ENCODE measurements at places on chromosomes 6 and 20. TPM values are rescaled to one million over a fixed set of nuclear protein-coding genes. Genes with fewer than 3 reads are reported as not detected.

BTN1A1 gene
- total RNA-seq = not detected

RBM24 gene
- total RNA-seq = 0.32 TPM

SIRPD gene
- total RNA-seq = not detected

DNA sequence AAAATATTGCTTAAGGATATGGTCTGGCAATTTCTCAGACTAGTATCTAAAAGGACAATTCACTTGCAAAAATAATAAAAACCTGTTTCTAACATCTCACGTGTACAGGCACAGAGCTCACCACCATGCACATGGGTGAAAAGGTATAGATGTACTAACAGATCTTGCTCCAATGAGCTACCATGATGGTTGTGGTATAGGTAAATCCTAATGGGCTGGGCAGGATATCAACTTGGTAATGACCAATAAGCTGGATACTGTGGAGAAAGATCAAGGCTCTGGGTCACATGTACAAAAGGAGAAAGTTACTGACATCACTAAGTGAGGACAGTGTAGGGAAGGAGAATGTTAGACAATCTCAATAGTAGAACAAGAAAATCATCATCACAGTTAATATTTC is 111.0 kb upstream of the NUP153 start:
- no peak for ATAC-seq

DNA sequence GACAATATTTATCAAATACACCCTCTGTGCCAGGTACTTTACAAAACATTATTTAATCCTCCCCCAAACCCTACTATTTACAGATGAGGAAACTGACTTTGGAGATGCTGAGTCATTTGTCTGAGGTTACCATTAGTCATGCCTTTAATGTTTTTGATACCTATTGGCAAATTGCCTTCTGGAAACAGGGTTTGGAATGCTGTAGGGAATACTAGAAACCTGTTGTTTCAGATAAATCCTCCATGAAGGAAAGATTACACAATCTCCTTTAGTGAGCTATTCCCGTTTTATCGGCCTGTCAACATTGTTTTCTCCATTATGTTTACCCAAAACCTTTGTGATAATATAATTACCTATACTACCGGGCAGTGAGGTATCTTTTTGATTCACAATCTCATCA is 93.6 kb upstream of the ADGRF1 start:
- ATAC-seq = peak; percentile 77

DNA sequence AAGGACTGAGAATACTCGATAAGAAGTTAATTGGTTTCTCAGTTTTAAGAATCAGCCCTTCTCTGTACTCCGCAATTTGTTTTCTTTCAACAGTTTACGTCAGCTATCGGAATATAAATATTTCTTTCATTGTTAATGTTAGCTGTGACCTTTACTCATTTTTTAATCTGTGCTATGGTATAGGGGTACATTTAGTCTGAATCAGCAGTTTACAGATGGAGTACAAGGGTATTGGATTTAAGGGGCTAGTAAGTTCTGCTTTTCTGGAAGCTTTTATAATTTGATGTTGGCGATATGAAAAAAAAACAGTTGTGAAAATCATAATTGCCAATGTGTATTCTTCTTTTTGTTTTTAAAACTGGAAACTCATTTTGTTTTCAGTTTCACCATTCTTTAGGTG is 23.0 kb downstream of the FAM135A start:
- no peak for ATAC-seq

DNA sequence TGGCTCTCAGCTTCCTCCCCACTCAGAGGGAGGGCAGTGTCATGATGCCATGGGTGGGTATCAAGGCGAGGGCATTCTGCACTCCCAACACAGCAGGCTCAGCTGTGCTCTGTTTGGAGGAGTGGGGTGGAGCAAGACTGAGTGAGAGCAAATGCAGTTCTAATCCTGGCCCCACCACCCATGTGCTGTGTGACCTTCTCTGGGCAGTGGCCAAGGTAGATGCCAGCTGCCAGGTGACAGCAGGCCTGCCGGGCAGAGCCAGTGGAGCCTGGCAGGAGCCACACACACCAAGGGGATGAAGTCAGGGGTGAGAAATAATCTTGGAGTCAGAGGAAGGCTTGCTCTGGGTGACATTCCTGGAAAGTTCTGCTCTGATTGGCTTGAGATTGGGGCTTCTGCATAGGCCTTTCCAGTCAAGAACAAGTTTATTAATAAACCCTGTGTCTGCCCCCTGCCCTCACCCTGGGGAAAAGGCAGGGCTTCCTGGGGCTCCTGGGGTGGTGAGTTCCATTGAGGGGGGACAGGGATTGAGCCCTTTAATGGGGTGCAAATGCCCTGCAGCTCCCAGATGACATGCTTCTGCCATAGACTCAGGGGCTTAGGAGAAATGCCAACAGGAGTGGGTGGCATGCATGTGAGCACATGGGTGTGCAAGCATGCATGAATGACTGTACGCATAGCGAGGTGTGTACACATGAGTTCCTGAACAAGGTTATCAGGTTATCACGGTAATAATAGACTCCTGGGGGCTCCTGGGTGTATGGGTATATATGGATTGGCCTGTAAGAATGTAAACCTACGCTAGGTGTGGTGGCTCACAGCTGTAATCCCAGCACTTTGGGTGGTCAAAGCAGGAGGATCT is 134.2 kb downstream of the MRPL14 start:
- peak; percentile 24 for ATAC-seq

GRCh38 chr6:63246581-63246980 is 35.3 kb downstream of the FKBP1C start:
- no peak for ATAC-seq

- no peak for ATAC-seq
Observed at GRCh38 chr6:143656026-143656425, 21.7 kb upstream of the PHACTR2 start.

DNA sequence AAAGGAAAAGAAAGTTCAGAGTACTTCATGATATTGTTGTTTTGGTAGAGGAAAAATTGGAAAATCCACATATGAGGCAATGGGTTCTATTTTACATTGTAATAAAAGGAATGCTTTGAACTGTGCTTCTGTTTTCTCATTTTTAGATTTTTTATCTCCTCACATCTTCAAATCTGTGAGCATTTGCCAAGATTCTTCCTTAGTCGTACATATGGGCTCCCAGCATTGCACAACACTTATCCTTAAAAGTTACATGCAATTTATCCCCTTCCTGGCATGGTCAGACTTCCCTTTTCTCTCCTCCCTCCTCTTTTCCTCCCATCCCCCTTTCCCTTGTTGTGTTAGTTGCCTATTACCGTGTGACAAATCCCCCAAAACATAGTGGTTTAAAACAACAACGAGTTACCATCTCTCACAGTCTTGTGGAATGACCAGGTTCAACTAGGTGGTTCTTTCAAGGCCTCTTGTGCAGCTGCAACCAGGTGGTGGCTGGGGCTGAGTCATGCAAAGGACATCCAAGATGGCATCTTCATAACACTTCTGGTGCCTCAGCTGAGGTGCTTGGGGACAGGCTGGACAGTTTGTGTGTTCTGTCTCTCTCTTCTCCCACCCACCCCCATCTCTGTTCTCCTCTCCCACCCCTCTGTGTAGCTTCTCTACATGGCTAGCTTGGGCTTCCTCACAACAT is 68.7 kb downstream of the TXNDC5 start:
- no peak for ATAC-seq

- ATAC-seq = no peak
Observed at GRCh38 chr20:17061715-17062114, 165.1 kb upstream of the PCSK2 start.

- no peak for ATAC-seq
Observed at GRCh38 chr6:151107897-151108427, 131.8 kb upstream of the AKAP12 start.

GRCh38 chr6:26447257-26447656 is 7.0 kb downstream of the BTN3A3 start:
- ATAC-seq = no peak

- ATAC-seq = no peak
Observed at GRCh38 chr20:21063276-21063675, 42.9 kb downstream of the LINC00237 start.

- no peak for ATAC-seq
Observed at GRCh38 chr6:129189266-129189665, 306.3 kb downstream of the LAMA2 start.

- no peak for ATAC-seq
Observed at GRCh38 chr6:91788501-91788900, 1201.6 kb upstream of the MAP3K7 start.

- no peak for ATAC-seq
Observed at GRCh38 chr6:51813904-51814303, 273.5 kb downstream of the PKHD1 start.

DNA sequence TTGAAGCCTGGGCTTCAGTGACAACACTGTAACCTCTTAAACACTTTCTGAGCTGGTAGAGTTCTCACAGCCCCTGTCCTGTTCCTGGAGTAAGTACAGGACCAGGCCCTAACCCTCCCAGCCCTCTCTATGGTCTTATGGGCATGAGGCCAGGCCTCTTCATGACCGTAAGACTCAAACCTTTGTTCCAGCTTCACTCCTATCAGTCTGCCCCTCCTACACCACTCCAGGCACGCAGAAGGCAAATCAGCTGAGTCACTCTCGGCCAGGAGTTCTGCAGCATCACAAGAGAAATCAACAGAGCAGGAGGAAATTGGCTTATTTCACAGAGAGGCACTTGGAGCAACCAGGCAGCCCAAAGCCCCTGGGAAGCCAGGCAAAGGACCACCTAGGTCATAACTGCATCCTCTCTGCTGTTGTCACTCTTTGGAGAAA is 25.3 kb upstream of the CHD6 start:
- peak; percentile 53 for ATAC-seq

DNA sequence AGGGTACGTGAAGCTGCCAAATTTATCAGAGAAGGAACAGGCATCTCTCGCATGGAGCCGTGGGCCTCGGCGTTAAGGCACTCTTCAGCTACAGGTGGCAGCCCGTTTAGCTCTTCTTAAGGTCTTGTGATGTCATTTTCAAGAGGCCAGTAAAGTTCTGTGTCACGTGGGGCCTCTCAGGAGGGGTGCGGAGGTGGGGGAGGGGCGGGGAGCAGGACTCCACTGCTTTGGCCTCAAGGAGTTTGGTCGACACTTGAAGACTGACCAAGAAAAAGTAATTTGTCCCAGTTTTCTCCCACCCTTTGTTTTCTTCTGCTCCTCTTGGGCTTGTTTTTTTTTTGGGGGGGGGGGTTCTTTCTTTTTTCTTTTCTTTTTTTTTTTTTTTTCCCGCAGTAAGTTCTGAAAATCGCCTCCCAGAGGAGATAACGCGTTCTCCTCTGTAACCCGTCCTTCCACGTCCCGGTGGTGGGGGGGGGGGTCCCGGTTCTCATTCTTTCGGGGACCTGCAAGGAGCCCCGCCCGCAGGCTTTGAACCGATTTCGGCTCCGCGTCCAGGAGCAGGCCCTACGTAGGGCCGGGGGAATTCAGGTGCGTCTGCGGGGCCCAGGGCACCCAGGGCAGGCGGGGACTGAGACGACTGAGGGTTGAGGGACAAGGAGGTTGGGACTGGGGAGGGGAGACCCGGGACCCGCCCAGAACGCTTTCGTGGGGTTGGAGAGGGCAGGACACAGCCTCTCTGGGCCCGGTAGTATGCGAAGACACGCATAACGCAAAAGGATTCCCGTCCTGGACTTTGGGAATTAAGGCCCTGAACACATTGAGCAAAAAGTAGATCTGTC is 26.0 kb downstream of the GPX6 start:
- ATAC-seq = peak; percentile 72

DNA sequence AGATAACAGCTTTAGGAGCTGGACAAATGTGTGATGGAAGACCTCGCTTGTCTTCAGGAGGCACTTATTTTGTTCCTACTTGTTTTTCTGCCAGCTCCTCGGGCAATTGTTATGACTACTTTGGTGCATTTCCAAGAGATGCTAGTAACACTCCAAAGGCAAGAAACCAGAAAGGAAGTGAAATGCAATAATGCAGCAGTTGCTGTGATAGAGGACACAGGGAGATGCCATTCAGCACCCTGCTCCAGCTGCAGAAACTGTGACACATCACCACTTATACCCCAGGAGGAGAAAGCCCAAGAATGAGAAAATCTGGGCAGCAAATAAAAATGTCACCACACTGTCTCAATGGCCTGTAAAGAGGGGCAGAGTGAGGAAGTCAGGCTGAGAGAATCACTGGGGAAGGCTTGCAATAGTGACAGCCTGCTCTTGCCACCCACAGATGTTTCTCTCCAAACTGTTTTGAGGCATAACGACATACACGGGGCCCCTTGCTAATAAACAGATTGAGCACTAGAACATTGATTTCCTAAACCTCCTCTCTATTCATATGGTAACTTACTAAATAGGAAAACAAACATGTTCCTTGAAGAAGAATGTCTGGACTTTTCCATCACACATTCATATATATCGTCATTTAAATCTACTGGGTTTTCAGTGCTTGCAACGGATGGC is 231.0 kb upstream of the PRND start:
- no peak for ATAC-seq
